Activated CD4-positive, alpha-beta T cell treated with anti-CD3 and anti-CD28 coated beads for 36 hours (primary cell): ENCODE measurements at places on chromosomes 7 and 10. TPM values are rescaled to one million over a fixed set of nuclear protein-coding genes. Genes with fewer than 3 reads are reported as not detected.

TRIM50 gene
- not detected for total RNA-seq

CXCL12 gene
- not detected for total RNA-seq

GPR15LG gene
- not detected for total RNA-seq

HSPB1 gene
- 127 TPM for total RNA-seq

ABCC2 gene
- 1.6 TPM for total RNA-seq

NUTM2B gene
- total RNA-seq, result 0.30 TPM

CALHM1 gene
- not detected for total RNA-seq

LRIT1 gene
- total RNA-seq, result not detected

HTR5A gene
- not detected for total RNA-seq
